ENCODE measurements at places on chromosomes 6 and 20.

DNA sequence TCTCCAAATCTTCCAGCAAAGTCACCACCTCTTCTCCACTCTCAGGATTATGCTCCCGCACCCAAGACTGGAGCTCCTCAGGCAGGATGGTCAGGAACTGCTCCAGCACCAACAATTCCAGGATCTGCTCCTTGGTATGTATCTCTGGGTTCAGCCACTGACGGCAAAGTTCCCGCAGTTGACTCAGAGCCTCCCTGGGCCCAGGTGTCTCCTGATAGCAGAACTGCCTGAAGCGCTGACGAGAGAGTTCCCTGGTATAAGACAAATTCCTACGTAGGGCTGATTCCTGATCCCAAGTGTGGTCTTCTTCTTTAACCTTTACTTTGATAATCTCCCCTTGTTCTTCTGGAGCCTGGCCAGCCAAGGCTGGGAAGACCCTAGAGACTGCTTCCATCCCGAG is 60.6 kb downstream of the GPX5 start:
- H3K4me3 ChIP-seq, result peak overlapping the region; percentile 63
- peaks cover 22% of the 10 kb centered on the region for H3K4me1 ChIP-seq
- DNase-seq, result no peak
- peak overlapping the region; percentile 73 for H3K27ac ChIP-seq
- H3K27me3 ChIP-seq, result no peaks in the 10 kb centered on the region

DNA sequence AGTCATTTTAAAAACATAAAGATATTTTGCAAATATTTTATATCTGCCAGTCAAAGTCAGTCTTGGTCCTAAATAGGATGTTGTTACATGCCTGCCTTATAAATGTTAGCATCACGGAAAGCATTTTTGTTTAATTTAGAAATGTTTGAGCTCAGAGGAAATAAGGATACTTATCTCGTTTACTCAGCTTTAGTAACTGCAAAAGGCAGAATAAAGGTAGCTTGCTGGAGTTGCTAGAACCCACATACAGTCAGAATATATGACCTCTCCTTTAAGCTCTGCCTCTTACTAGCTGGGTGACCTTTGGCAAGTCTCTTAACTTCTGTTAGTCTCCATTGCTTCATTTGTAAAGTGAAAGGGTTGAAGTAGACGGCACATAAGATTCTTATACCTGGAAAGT is 867.3 kb downstream of the KIF16B start:
- H3K4me3 ChIP-seq, result no peak overlapping the region
- H3K27ac ChIP-seq, result no peak overlapping the region
- H3K27me3 ChIP-seq, result no peaks in the 10 kb centered on the region
- no peak for DNase-seq
- H3K4me1 ChIP-seq, result peaks cover 21% of the 10 kb centered on the region

DNA sequence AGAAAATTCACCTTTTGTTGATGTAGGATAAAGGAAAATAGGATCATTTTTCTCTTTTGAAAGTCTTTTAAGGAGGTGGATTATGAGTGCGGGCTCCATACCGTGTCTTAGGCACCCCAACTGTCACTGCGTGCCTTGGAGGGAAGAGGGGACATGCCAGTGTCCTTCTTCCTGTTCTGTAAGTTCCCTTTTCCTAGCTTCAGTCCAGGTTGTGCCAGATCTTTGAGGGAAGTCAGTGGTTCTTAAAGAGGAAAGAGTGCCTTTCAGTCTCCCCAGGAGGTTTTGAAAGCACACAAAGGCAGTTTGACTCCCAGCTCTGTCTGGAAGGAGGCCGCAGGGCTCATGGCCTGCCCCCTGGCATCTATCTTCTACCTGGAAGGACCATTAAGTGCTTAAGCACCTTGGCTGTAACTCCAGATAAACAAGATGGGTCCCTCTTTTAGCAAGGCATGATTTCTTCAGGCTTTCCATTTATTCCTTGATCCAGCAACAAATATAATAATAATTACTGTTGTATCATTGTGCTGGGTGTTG is 13.0 kb downstream of the EFCAB8 start:
- no peaks in the 10 kb centered on the region for H3K27me3 ChIP-seq
- H3K27ac ChIP-seq, result no peak overlapping the region
- 0 out of 2 replicates have a peak, but pooled peaks cover 4% of the 10 kb centered on the region for H3K36me3 ChIP-seq
- no peak overlapping the region for H3K4me3 ChIP-seq
- DNase-seq, result no peak

- no peaks in the 10 kb centered on the region for H3K36me3 ChIP-seq
- no peak overlapping the region for H3K27ac ChIP-seq
- H3K4me3 ChIP-seq, result no peak overlapping the region
- DNase-seq, result no peak
- peaks cover 28% of the 10 kb centered on the region for H3K4me1 ChIP-seq
- H3K27me3 ChIP-seq, result no peaks in the 10 kb centered on the region
These were observed 42.7 kb downstream of the PRL start for GRCh38 chr6:22253955-22254655.

DNA sequence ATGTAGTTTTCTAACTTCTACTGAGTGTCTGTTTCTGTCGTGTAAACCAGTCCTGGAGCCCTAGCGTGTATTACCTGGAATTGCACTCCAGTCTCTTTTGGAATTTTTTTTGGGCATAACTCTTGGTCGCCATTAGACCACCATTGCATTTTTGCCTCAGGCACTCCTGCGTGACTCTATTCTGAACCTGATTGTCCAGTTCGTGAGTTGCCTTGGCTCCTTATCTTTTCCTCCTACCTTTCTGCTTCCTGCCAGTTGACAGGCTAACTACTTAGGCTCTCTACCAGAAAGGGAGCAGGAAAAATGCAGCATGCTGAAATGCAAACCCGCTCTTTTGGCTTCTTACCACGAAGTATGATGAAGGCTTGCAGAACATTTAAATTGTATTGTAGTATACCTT is 490.9 kb upstream of the SOX4 start:
- no peak overlapping the region for H3K4me3 ChIP-seq
- H3K27me3 ChIP-seq, result no peaks in the 10 kb centered on the region
- DNase-seq, result no peak
- H3K4me1 ChIP-seq, result no peaks in the 10 kb centered on the region

DNA sequence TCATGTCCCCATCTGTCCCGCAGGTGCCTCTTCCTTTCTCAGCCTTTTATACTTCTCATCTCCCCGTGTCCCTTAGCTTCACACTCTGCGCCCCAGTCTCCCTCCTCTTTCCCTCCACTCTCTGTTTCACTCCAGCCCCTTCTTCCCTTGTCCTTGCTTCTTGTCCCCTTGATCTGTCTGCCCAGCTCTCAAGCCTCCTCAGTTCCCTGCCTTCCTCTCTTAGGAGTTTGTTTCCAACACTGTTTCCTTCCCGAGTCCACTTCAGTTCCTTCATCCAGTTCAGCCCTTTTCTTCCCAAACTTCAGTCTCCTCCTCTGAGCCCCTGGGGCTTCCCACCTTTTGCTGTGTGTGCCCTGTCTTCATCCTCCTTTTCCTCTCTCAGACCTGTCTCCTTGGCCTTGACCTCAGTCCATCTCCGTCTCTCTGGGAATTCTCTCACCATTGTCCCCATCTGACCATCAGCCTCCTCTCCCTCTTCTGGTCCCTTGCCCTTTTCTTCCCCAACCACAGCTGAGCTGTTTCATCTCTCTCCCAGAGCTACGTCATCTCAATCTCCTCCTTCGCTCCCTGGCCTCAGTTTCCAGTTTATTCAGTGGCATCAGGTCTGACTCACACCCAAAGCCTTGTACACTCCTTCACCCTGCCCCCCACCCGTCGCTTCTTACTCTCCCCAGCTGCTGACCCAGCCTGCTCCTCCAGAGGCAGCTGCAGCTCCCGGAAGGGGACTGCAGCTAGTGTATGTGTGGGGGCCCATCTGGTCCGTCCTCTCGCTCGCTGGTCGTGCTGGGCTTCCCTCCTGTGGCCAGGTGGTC is 2.7 kb upstream of the DDR1 start:
- peaks cover 26% of the 10 kb centered on the region for H3K4me1 ChIP-seq
- H3K36me3 ChIP-seq, result peaks cover under 1% of the 10 kb centered on the region

DNA sequence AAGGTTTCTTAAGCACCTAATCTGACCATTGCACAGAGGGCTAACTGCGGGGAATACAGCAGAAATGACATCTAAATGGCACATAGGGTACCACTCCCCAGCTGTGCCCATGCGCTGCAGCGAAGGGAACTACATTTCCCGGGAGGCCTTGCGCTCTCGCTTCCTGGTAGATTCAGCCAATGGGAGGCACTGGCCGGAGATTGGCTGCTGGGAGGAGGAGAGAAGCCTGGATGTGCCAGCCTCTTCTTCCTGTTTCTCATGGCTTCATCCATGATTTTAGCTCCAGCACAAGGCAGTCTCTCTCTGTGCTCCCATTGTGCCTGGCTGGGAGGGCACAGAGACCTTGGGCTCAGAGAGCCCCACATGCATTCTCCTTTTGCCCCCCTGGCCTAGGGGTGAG is 101.7 kb upstream of the FOXA2 start:
- no peak for DNase-seq
- H3K4me3 ChIP-seq, result no peak overlapping the region
- H3K36me3 ChIP-seq, result no peaks in the 10 kb centered on the region
- no peaks in the 10 kb centered on the region for H3K4me1 ChIP-seq

- no peak overlapping the region for H3K27ac ChIP-seq
- H3K4me1 ChIP-seq, result no peaks in the 10 kb centered on the region
- H3K27me3 ChIP-seq, result no peaks in the 10 kb centered on the region
- DNase-seq, result no peak
- no peaks in the 10 kb centered on the region for H3K36me3 ChIP-seq
These were observed 311.2 kb downstream of the ESR1 start for GRCh38 chr6:152118678-152119077.

GRCh38 chr6:41874741-41875140 is 20.4 kb downstream of the USP49 start:
- H3K27me3 ChIP-seq, result no peaks in the 10 kb centered on the region
- DNase-seq, result no peak
- no peak overlapping the region for H3K27ac ChIP-seq
- H3K4me3 ChIP-seq, result no peak overlapping the region

DNA sequence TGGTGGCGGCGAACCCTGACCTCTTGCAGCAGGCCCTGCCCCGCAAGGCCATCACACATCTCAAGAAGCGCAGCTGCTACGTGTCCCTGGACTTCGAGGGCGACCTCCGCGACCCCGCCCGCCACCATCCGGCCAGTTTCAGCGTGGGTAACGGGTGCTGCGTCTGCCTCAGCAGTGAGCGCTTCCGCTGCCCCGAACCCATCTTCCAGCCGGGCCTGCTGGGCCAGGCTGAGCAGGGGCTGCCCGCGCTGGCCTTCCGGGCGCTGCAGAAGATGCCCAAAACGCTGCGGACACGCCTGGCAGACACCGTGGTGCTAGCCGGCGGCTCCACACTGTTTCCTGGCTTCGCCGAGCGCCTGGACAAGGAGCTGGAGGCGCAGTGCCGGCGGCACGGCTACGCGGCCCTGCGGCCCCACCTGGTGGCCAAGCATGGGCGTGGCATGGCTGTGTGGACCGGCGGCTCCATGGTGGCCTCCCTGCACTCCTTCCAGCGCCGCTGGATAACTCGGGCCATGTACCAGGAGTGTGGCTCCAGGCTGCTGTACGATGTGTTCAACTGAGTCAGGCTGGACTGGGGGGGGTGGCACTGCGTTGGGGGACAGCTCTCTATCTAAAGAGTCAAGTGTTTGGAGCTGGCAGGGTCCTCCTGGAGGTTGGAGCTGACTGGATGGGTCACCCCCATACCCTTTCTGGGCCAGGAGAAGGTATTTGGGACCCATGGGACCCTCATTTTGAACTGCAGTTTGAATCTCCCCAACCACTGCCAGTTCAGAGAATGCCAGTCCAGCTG is 1.1 kb downstream of the ACTL10 start:
- peak overlapping the region; percentile 44 for H3K27ac ChIP-seq
- peak; percentile 95 for DNase-seq
- H3K4me1 ChIP-seq, result peaks cover 3% of the 10 kb centered on the region
- H3K4me3 ChIP-seq, result peak overlapping the region; percentile 39

DNA sequence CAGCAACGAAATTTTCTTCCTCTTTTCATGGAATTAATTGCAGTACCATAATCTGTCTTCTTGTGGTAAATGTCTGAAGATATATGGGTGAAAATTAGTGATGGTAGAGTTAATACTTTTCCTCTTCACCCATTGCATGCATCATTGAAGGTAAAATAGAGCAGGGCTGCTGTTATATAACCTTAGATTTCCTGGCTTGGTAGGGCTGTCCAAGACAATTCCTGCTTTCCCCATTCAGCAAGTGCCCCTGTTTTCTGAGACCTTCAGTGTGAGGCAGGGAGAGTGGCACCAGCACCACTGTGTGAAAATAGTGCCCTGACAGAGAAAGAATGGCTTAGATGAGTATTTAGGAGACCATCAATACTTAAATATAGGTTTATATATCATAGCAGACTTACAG is 202.0 kb downstream of the ZFAND3 start:
- no peaks in the 10 kb centered on the region for H3K4me1 ChIP-seq
- no peak overlapping the region for H3K27ac ChIP-seq
- H3K4me3 ChIP-seq, result no peak overlapping the region

- no peaks in the 10 kb centered on the region for H3K36me3 ChIP-seq
- H3K4me1 ChIP-seq, result peaks cover 21% of the 10 kb centered on the region
- no peaks in the 10 kb centered on the region for H3K27me3 ChIP-seq
- H3K4me3 ChIP-seq, result no peak overlapping the region
These were observed 246.9 kb upstream of the RREB1 start for GRCh38 chr6:6860863-6861262.

GRCh38 chr6:159097256-159097655 is 52.5 kb upstream of the TAGAP start:
- no peak overlapping the region for H3K27ac ChIP-seq
- H3K36me3 ChIP-seq, result no peaks in the 10 kb centered on the region
- H3K4me3 ChIP-seq, result no peak overlapping the region
- H3K27me3 ChIP-seq, result no peaks in the 10 kb centered on the region

Measured in RWPE2 (cell line).